ENCODE measurements at places on chromosomes 12 and 14. TPM values are rescaled to one million over a fixed set of nuclear protein-coding genes. Genes with fewer than 3 reads are reported as not detected.
A peak's percentile ranks its signal among the peaks of the same experiment; 100 is the strongest.

The GLIPR1L1 gene
- not detected for total RNA-seq

The WNT5B gene
- not detected for total RNA-seq

The GPR84 gene
- not detected for total RNA-seq

DNA sequence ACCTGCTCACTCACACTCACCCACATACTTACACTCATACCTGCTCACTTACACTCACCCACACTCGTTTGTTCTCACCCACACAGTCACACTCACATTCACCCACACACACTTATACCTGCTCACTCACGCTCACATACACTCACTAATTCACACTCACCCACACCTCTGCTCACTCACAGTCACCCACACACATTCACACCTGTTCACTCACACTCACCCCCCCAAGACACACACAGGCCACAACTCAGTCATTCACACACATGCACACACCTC, 436.2 kb downstream of the BCL11B start:
- DNase-seq, result no peak

DNA sequence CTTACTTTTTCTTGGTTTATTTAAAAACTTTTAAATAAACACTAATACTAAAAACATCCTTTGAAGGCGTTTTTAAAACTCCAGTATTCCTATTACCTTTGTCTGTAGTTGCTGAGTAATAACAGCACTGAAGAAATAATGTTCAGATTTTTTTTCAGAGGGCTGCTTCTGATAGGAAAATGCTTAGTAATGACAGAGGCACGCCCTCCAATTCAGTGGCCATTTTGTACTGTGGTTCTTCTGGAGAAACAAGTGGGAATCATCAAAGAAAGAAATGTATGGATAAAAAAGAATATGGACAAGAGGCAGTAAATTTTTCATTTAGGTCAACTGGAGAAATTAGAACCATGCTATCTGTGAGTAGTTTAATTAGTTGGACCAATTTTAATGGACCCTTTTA, 13.6 kb downstream of the VEZT start:
- peak; percentile 66 for DNase-seq

The AP1G2 gene
- total RNA-seq, result 39.0 TPM

GRCh38 chr14:23910101-23910875, 43.3 kb upstream of the DHRS4 start:
- DNase-seq, result peak; percentile 58

- DNase-seq, result no peak
Measured at GRCh38 chr14:69094481-69094880, 58.4 kb downstream of the DCAF5 start.

- peak; percentile 93 for DNase-seq
Measured at GRCh38 chr12:5745251-5745888, 199.7 kb downstream of the ANO2 start.

GRCh38 chr12:68175557-68176061, 16.1 kb upstream of the IFNG start:
- no peak for DNase-seq

The FLRT2 gene
- 202 TPM for total RNA-seq

The AQP2 gene
- not detected for total RNA-seq

DNA sequence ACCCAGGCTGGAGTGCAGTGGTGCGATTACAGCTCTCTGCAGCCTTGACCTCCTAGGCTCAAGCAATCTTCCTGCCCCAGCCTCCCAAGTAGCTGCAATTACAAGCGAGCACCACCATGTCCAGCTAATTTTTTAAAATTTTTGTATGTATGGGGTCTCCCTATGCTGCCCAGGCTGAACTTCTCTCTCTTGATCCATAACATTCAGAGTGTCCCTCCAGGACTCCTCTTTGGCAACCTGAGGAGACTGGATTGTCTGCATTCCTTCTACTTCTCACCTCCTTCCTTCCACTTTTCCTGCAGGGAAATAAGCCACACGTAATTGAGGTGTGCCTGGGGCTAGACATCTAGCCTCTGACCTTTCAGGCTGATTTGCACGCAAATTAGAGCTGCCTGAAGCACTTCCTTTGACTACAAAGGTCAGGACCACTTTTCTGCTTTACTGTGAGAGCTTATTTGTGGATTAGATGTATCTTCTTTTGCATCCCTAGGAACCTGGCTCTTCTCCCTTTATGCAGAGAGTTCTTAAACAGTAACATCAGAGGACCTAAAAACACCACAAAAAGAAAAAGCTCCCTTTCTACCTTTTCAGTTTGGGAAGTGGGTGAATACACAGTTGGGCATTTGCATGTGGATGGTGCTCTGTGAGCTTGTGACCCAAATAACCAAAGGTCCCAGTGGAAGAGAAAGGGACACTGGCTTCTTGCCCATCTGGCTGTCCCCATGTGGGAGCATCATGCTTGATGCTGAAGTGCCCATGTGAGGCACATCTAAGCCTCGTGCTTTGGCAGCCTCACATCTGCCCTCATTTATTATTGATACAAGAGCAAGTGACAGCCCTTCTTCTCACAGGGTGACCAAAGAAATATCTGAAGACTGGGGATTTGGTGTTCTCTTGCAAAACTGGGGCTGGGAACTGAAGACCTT, 33.5 kb downstream of the PYGL start:
- DNase-seq, result no peak

DNA sequence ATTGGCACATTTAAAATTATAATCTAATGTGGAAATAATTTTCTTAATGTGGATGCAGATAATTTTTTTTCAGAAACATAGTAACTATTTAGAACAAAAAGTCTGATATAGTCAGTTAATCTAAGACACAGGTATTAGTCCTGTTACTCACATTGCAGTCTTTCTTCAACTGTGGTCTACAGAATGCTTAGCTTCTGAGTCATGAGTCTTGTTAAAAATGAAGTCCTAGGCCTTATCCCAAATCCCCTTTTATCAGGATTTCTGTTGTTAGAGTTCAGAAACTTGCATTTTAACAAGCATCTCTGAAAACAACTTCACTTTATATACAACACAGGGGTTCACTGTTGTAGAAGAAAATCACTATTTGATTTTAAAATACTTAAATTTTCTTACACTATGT, 112.2 kb downstream of the SLC16A7 start:
- no peak for DNase-seq

The KIF26A gene
- 9.5 TPM for total RNA-seq

GRCh38 chr12:131044760-131045381, 91.2 kb downstream of the ADGRD1 start:
- no peak for DNase-seq

DNA sequence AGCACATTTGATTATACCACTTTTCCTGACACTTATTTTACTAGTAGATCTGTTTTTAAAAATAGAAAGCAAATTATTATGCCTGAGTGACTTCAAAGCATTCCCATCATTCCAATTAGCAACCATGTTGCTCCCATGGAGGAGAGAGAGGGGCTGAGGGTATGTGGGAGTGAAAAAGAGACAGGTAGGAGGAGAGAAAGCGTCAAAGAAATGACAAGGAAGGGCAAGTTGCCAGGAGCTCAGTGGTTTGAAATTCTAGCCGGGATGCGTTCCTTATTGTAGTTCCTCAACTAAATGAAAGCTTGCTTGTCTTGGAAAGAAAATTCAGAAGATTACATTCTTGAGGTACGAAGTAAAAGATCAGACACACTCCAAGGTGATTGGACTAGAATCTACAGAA, 92.4 kb upstream of the PKP2 start:
- no peak for DNase-seq

GRCh38 chr12:98758331-98758730, 113.2 kb downstream of the APAF1 start:
- DNase-seq, result no peak

The NXPH4 gene
- not detected for total RNA-seq

The IL22 gene
- not detected for total RNA-seq

DNA sequence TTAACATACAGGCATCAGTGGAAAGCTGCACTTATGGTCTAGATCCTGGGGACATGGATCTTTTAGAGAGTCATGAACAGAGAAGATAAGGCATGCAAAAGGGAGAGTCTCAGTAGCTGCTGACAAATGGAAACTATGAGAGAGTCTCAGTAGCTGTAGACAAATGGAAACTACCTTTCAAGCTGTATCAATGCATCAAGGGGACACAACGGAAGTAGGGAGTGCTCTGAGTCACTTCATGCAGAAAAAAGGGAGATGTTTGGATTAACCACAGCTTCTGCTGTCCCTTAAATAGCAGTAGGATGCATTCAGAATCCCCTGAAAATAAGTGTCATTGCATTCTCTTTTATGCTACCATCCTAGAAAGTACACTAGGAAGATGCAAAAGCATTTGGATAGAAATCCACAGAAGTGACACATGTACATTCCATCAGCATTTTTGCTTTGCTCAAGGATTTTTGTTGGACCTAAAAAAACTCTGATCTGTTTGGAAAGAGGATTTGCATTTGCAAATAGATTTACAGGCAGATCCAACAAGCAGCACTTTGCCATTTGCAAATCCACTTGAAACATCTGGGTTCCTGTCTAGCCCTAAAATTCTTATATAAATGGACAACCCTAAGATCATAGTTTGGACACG, 227.5 kb upstream of the LMO3 start:
- DNase-seq, result no peak

- DNase-seq, result no peak
Measured at GRCh38 chr14:103084021-103084919, at the start of gene LBHD2. Gene LBHD2 (plus strand): TSS chr14:103084210. CDS start chr14:103086013, 1,803 bp downstream.

- no peak for DNase-seq
Measured at GRCh38 chr12:92337128-92337527, 191.5 kb upstream of the BTG1 start.

The ERP29 gene
- 116 TPM for total RNA-seq

The RIN3 gene
- total RNA-seq, result 20.8 TPM

DNA sequence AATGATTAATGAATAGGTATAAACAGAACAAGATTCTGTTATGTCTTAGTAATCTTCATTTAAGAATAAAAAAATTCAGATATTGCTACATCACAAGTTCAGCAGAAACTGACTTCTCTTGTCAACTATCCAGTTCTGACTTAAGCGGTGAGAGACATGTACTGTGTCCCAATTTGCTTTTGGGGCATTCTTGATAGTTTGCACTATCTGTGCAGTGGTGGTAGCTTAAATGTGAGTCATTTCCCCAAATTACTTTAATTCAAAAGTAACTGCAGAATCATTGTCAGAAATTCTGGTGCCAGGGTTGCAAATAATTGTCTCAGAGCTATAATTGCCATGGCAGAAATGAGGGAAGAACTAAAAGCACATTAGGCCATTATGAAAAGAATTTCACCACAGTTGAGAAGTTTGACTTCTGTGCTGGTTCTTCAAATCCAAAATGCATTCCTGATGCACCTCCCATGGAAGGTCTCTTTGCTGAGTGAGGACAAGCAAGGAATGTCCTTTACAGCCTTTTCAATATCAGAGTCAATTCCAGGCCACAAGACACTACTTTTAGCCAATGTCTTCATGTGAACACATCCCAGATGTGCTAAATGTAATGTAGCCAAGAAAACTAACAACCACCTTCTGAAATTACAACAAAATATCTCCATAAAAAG, 304.7 kb downstream of the SSPN start:
- no peak for DNase-seq

- DNase-seq, result no peak
Measured at GRCh38 chr14:61335049-61335448, 13.7 kb downstream of the PRKCH start.

GRCh38 chr12:7907009-7907408, 29.0 kb downstream of the SLC2A3 start:
- DNase-seq, result peak; percentile 75

GRCh38 chr12:25743679-25744215, 190.7 kb upstream of the LMNTD1 start:
- DNase-seq, result no peak

GRCh38 chr14:62102349-62102725, 340.1 kb downstream of the SNAPC1 start:
- DNase-seq, result no peak

The PTPRQ gene
- not detected for total RNA-seq

GRCh38 chr12:89461190-89461589, 63.4 kb downstream of the GALNT4 start:
- DNase-seq, result peak; percentile 69

DNA sequence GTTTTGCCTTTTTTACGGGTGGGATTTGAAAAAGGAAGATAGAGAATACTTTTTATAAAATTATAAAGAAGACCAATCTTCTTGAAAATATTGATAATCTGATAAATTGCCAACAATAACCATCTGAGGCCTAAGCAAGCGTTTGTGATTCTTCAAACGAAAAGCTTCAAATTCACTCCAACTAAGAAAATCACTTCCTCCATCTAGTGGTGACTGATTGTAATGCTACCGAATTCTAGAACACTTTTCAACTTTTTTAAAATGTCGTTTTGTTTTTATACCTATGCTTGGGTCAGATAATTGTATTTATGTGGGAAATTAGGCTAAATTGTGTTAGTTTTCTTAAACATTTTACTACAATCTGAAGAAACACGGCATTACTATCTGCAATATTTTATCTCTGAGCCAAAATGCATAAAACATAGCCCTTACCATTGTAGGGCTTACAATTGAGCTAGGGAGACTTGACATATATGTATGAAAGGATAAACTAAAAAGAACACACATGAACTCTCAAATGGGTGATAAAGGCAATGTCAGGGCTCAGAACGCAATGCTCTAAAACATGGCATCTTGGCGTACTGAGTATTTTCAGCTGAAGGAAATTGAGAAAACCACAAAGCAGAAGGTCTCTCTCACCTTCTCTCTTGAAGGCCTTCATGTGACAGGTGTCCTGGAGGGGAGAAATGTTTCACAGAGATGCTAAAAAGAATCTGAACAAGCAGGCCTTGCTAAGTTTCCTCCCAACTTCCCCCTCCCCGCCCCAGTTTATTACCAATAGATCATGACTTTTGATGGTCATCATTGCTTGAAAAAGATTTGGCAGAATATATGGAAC, 36.8 kb upstream of the G2E3 start:
- peak; percentile 54 for DNase-seq

The RFLNA gene
- 19.7 TPM for total RNA-seq

DNA sequence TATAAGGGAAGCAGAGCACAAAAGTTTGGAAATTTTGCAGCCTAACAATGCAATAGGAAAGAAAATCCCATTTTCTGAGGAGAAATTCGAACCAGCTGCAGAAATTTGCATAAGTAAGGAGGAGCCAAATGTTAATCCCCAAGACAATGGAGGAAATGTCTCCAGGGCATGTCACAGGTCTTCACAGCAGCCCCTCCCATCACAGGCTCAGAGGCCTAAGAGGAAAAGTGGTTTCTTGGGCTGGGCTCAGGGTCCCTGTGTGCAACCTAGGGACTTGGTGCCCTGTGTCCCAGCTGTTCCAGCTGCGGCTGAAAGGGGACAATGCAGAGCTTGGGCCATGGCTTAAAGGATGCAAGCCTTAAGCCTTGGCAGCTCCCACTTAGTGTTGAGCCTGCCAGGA, 190.0 kb downstream of the MDGA2 start:
- DNase-seq, result no peak

The SPTSSA gene
- 21.6 TPM for total RNA-seq

The PTPRO gene
- total RNA-seq, result not detected

The LIN7A gene
- 4.3 TPM for total RNA-seq

The FAIM2 gene
- total RNA-seq, result 0.12 TPM

Data from endothelial cell of umbilical vein (primary cell).